GM20000 (cell line): ENCODE measurements at places on chromosomes 3 and 15.
A peak's percentile ranks its signal among the peaks of the same experiment; 100 is the strongest.

GRCh38 chr3:71114610-71115009 is 468.9 kb downstream of the FOXP1 start:
- DNase-seq: no peak

DNA sequence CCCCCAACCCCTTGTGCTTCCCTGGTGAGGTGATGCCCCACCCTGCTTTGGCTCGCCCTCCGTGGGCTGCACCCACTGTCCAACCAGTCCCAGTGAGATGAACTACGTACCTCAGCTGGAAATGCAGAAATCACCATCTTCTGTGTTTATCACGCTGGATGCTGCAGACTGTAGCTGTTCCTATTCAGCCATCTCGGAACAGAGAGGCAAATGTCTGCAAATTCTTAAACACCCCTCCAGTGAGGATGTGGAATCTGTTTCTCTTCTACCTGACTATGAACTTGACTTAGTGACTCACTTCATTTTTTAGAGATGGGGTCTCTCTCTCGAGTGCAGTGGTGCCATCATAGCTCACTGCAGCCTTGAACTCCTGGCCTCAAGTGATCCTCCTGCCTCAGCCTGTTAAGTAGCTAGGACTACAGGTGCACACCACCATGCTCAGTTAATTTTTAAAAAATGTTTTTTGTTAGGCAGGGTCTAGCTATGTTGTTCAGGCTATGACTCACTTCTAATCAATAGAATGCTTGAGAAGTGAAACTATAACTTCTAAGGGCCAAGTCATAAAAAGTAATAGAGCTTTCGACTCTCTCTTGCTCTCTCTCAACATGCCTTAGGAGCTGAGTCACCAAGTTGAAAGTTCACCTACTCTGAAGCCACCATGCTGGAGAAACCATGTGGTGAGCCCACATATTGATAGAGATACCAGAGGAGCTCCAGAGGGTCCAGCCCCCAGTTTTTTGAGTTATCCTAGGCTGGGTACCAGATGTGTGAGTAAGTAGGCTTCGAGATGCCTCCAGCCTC is 11.5 kb upstream of the PARP14 start:
- no peak for DNase-seq

DNA sequence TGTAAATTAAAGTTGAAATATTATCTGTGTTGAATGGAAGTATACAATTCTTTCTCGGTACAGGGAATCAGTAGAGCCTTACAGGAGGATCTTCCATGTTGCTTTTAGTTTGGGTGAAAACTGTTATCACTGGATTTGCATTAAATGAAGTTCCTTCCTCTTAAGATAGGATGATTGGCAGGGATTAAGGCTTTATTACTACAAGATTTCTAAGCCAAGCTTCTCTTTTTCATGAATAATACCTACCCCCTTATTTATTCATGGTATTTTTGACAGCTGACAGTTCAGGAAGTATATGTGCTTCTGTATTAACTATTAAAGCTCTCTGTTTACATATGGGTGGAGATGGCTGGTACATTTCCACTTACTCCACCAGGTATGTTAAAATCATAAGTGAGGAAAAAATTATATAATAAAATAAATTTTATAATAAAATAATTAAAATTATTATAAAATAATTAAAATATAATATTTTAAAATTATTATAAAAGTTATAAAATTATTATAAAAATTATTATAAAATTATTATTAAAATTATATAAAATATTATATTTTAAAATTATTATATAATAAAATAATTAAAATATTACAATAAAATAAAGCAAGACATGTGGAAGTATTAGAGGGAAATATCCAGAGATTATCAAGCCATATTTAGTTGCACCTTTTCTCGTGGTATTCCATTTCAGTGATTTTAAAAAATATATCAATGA is 332.9 kb downstream of the ROBO2 start:
- DNase-seq: no peak

GRCh38 chr15:77036537-77037387 is 34.1 kb downstream of the TSPAN3 start:
- peak; percentile 12 for DNase-seq

DNA sequence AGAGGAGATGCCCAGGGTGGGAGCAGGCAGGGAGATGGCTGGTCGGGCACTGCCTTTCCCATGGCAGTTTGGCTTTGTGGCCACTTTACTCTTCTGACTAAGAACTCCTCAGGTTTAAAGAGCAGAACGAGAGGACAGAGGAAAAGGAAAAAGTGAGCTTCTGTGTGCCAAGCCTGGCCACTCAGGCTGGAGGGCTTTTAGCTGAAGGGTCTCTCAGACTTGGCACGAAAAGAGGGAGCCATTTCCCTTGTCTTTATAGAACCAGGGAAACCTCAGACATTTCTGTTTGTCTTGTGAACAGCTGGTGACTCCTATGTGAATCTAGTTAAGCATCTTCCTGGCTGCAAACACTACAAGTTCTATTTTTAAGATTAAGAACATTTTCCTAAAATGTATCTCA is 23.3 kb upstream of the PSMD6 start:
- no peak for DNase-seq

GRCh38 chr15:80174017-80174746 is 21.4 kb downstream of the FAH start:
- DNase-seq: no peak

- DNase-seq: no peak
Measured at GRCh38 chr3:188905547-188905946, 266.2 kb upstream of the TPRG1 start.

- no peak for DNase-seq
Measured at GRCh38 chr3:7407107-7407506, 546.2 kb downstream of the GRM7 start.

DNA sequence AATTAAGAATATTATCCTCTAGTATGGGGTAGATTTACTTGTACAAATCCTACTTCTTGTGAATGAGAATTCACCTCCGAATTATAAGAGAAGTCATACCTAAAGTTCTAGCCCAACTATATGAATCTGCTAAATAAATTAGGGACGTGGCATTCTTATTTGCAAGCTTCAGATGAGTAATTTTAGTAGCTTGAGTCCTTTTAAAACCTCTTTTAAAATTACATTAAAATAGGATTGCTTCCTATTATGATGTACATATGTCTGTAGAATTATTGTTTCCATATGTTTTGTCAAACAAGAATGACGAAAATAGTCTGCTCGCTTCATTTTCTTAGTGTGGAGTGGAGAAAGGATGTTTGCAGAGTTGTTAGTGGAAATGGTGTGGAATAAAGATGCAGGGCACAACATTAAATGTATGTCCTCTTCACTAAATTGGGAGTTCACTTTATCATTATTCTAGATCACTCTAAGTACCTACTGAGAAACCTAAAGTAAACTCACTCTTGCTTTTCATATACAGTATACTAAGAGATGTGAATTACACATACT is 59.4 kb downstream of the CMSS1 start:
- no peak for DNase-seq

- DNase-seq: peak; percentile 85
Measured at GRCh38 chr3:58034738-58035523, 26.7 kb downstream of the FLNB start.

GRCh38 chr3:133905376-133905775 is 9.7 kb upstream of the RAB6B start:
- DNase-seq: no peak
